ENCODE measurements at places on chromosomes 2 and 18.

GRCh38 chr2:129904532-129905446, 74.7 kb upstream of the RAB6C start:
- DNase-seq = no peak

- no peak for DNase-seq
Observed at GRCh38 chr2:138997856-138998517, 217.8 kb upstream of the NXPH2 start.

GRCh38 chr18:5110266-5110665, 86.8 kb downstream of the AKAIN1 start:
- DNase-seq = no peak

- no peak for DNase-seq
Observed at GRCh38 chr2:58638256-58638805, 397.2 kb upstream of the FANCL start.

- no peak for DNase-seq
Observed at GRCh38 chr18:66167829-66168684, 417.2 kb downstream of the CDH7 start.
